CD4-positive, alpha-beta T cell treated with Interleukin-17A for 4 hours (primary cell): ENCODE measurements at places on chromosomes 4 and X.
A peak's percentile ranks its signal among the peaks of the same experiment; 100 is the strongest.

GRCh38 chrX:137651647-137652046 is 85.7 kb downstream of the ZIC3 start:
- DNase-seq: no peak

- DNase-seq: no peak
Measured at GRCh38 chr4:53890461-53890860, 173.9 kb downstream of the CHIC2 start.

- DNase-seq: no peak
Measured at GRCh38 chr4:137389911-137390520, 142.3 kb downstream of the PCDH18 start.

DNA sequence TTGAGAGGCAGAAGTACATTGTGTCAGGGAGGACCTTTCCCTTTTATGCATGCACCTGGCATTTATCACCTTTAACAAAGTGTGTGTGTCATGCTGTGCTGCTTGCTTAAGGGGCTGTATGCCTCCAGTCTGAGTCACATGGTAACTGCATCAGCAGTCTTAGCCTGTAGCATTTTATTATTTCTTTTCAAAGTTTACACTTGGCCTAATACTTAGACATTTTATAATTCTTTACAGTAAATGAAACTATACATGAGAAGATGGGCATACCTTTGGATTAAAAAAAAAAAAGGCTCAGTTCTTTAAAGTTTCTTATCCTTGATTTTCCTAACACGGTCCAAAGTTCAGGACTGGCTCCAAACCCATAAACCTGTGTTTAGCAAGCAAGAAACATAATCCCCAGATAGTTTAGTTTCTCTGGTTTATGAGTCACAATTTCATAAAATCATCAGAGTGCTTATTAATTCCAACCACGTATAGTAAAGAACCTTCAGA is 14.6 kb downstream of the NPNT start:
- DNase-seq: no peak

DNA sequence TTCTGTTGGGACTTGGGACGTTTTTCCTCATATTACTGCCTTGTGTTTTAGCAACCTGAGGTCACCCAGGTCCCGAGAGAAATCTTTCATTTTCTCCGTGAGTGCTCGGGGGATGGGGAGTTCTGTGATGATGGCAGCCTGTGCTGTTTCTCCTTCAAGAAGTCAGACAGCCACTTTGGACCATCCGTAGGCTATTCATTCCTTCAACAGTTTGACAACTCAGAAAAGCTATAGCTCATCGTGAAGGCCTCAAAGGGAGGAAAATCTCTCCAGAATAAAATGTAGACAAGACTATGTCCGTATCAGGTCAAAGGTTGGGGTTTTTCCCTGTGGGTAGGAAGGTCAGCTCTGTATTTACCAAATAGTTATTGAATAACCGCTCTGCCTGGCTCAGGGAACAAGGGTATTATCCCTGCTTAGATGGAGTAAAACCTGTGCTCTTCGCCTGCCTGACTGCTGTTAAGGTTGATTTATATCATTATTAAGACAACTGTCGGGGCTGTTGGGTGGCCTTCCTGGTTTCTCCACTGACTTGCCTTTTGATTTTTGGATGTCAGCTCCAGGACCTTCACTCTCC is 36.6 kb downstream of the FAM114A1 start:
- DNase-seq: no peak

DNA sequence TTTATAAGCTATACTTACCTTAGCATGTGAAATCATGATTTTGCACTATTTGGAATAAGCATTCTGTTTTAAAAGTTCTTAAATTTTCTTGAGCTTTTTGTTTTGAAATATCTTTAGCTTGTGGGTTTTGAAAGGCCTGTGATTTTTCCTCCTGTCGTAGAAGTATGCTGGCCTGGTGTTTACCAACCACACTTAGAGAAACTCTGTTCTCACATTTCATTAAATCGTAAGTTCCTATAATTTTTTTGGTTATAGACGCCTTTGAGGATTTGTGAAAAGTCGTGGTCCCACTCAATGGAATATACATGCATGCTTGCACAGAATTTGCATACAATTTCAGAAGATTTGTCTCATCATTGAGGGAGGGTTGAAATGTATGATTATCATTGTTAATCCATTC is 63.6 kb downstream of the PDLIM5 start:
- no peak for DNase-seq

- no peak for DNase-seq
Measured at GRCh38 chr4:6750286-6751221, 32.0 kb upstream of the KIAA0232 start.

DNA sequence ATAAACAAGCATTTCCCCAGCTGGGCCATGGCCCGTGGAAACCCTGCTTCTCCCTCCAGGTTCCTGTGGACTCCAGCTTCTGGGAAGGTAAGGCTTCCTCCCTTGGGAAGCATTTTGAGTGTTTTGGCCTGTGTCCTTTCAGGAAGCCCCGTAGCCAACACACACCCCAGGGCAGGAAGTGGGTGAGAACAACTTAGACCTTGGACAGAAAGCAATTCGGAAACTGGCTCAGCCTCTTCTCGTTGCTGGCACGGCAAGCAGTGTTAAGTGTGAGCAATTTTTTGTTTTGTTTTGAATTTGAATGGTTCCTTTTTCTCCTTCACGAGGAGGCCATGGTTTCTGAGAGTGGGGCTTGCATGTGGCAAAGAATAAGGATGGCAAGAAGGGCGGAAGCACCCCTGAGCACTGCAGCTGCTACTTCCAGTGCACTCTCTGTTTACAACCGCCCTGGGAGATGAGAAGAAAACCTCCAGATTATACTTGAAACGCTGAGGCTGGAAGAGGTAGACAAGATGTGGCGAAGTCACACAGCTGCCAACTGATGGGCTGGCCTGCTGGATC is 14.1 kb upstream of the CYTL1 start:
- DNase-seq: no peak

DNA sequence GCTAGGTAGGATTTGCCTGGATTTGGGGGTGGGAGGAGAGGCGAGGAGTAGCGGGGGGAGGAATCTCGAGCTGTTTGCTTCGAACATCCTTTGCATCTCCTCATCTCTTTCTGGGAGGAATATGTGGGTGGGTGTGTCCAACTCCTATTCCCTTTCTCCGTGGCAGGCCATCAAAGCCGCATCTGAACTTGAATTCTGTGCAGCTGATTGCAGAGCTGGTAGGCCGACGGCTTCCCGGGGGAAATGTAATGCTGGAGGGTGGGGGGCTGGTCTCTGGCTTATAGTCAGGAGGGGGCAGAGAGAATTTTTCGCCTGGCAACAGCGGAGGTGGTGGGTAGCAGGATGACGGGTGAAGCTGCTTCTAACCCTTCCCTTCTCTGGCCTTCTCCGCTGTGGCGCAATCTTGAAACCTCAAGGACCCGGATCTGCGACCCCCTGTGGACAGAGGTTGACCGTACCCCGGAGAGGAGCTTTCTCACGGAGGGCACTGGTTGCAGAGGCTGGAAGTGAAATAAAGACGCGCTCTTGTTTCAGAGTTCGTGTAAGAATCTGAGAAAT is 628 bp downstream of the ZCCHC12 start:
- DNase-seq: no peak

DNA sequence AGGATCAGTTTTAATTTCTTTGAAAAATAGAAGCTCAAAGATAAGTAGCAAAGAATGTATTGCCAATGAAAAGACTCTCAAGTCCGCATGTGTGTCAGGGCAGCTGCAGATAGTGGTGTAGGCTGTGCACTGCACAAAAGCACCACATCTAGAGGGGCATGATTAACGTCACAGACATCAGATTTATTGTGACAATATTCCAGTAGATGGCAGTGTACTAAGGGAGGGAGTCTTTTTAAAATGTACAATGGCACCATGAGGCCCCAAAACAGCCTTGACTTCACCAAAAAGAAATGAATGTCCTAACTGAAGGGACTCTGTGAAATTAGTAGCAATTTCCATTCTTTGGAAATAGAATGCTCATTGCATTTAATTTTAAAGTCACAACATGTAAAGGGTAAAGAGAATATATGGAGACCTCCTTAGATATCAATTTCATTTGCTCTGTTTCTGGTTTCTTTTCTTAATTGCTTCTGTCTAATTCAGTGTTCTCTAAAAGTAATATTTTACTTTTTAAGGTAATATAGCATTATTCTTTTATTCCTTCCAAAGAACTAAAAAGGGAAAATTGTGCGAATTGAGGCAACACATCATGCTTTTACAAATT is 98.4 kb downstream of the ZNF827 start:
- DNase-seq: peak; percentile 3

GRCh38 chr4:40905414-40905813 is 155.7 kb downstream of the NSUN7 start:
- no peak for DNase-seq

DNA sequence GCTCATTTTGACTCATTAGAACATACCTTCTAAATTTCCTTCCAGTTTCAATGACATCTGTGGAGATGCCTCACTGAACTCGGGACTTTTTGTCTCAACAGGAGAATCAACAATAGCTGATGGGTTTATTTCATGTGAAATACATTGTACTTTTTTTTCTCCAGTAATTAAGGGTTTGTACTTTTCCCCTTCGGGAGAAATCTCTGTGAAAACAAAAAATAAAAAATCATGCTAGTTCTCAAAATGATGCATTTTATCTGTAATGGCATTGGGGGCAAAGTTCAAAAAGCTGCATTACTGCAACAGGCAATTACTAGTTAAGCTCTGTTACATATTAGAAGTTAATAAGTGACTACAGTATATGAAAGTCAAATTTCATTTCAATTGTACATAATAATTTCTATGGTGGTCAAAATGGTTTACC is 167.3 kb upstream of the SH3RF1 start:
- DNase-seq: no peak

GRCh38 chr4:78644744-78645330 is 93.3 kb downstream of the ANXA3 start:
- peak; percentile 63 for DNase-seq

DNA sequence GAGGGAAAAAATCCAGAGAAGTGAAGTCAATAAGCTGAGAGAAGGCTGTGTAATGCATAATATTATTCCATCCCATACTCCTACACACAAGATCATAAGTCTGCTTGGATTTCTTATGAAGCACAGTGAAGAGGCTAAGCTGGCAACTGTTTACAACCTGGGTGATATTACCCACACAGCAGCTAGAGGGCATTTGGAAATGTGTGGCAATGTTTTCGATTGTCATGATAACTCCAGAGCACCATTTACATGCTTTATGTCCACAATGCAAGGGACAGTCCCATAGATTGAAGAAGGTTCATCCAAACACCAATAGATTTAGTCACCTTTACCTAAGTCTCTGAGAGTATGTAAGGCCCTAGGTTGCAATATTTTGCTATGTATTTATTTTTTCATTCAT is 412.2 kb downstream of the PPP3CA start:
- no peak for DNase-seq

- DNase-seq: no peak
Measured at GRCh38 chr4:537436-538264, 38.4 kb downstream of the TMEM271 start.

DNA sequence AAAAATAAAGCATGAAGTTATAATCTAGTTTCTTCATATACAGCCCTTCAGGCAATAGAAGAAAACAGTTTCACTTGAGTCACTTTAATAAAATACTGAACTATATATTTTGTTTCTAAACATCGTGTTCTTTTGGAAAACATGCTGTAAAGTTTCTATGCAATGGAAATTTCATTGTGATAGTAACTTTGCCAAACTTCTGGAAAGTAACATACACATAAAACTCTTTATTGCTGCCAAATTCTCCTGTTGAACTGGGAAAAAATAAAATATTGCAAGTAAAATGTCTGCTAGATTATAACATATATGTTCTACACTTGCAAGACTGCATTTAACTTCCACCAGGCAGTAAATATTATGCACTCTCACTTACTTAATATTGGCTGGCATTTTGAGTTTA is 635.4 kb downstream of the SPRY1 start:
- no peak for DNase-seq

DNA sequence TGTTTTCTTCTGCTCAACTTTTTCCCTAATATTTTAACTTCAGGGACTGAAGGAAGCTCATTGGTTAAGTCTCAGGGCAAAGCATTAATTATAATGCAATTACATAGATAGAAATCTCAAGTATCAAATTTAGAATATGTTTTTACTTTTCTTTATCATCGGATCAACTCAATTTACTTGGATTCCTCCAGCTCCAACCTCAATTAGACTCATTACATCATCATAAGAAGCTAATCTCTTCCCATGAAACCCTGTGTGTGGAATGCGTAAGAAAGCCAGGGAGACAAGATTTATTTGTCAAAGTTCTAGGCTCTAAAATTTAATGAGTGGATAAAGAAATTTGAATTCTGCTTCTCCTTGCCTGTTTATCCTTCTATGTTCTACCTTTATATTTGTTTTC is 918.4 kb downstream of the ADGRL3 start:
- no peak for DNase-seq

GRCh38 chr4:176441594-176441993 is 121.8 kb downstream of the SPCS3 start:
- DNase-seq: no peak

- DNase-seq: no peak
Measured at GRCh38 chrX:141341743-141342142, 99.4 kb upstream of the SPANXC start.

DNA sequence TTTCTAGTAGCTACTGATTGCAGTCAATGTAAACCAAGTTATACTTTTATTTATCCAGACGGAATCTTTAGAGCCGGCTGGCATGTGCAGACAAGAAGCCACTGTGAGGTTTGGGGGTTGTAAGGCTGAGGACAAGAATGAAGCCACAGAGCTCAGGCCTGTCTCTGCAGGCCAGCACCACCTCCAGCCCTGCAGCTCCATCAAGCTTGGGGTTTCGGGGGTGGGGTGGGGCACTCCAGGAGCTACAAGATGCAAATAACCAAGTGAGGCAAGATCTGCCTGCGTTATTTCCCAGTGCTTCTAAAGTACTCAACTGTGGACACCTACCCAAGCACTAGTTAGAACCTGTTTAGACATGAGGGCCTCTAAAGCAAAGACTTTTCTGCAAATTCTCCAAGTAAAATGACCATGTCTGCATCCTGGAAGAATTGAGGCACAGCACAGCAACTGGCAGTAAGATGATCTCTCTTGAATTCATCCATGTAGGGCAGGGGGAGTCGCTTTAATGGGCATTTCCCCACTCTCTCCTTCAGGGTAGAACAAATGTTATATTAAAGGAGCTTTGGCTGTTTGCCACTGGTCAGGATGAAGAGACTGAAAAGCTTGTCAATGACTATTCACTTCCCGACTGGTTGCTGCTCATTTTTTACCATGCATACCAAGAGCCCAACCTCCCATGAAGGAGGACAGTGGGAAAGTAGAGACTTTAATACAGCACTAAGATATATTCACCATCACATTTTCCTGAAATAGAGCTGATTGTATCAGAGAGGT is 222.5 kb downstream of the MGST2 start:
- DNase-seq: no peak

DNA sequence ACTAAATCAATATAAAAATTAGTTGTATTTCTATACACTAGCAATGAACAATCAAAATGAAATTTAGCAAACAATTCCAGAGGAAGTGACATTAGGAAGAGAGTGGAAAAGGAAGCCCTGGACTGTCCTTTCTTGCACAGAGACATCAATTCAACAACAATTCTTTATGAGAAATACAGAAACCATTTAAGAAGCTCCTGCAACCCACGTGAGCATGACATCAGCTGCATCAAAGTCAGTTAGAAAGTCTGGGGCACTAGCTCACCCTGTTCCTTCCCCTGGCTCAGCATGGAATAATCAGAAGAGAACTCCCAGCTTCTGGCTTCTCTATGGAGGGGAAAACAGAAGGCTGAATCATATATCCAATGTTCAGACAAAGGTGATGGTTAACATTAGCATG is 48.6 kb upstream of the STARD8 start:
- no peak for DNase-seq
